Placental pericyte (primary cell): ENCODE measurements at places on chromosomes 5 and 9. TPM values are rescaled to one million over a fixed set of nuclear protein-coding genes. Genes with fewer than 3 reads are reported as not detected.

The FOXD1 gene
- total RNA-seq = 2.4 and 23.6 TPM in 2 replicates

The PPIP5K2 gene
- total RNA-seq = 33.9 and 81.5 TPM in 2 replicates

The SLC25A2 gene
- total RNA-seq = 0.44 and 2.0 TPM in 2 replicates

The CDC25C gene
- total RNA-seq = 0.44 and 13.3 TPM in 2 replicates

The ALG2 gene
- total RNA-seq = 57.6 and 96.7 TPM in 2 replicates

The TSLP gene
- total RNA-seq = 0.43 and 2.0 TPM in 2 replicates

The MZB1 gene
- 0.29 TPM in 1 of 2 replicates, not detected in the other for total RNA-seq

The FGF1 gene
- 0.44 and 4.7 TPM in 2 replicates for total RNA-seq

The TLX3 gene
- total RNA-seq = not detected in 2 replicates

The ELOVL7 gene
- under 0.01 and 0.29 TPM in 2 replicates for total RNA-seq

The FBXO4 gene
- total RNA-seq = 10.3 and 12.5 TPM in 2 replicates

The KIF20A gene
- 0.66 and 67.7 TPM in 2 replicates for total RNA-seq

The KIF24 gene
- 0.66 and 9.9 TPM in 2 replicates for total RNA-seq

The TERT gene
- total RNA-seq = not detected in 2 replicates

The LEAP2 gene
- total RNA-seq = 0.22 and 0.43 TPM in 2 replicates

The MLANA gene
- total RNA-seq = not detected in 2 replicates

The SUSD3 gene
- total RNA-seq = not detected in 2 replicates

The MYMK gene
- total RNA-seq = not detected in 2 replicates

The PDLIM4 gene
- total RNA-seq = 26.9 and 91.1 TPM in 2 replicates

The TYRP1 gene
- total RNA-seq = 1.4 and 13.8 TPM in 2 replicates

The TMEM215 gene
- total RNA-seq = not detected in 2 replicates

The EIF4E1B gene
- not detected in 2 replicates for total RNA-seq

The TNFAIP8 gene
- total RNA-seq = 16.8 and 44.0 TPM in 2 replicates

The PDE8B gene
- under 0.01 and 0.14 TPM in 2 replicates for total RNA-seq

The TNPO1 gene
- 298 and 683 TPM in 2 replicates for total RNA-seq

The PCDHGA11 gene
- total RNA-seq = 12.7 and 19.2 TPM in 2 replicates

The HRH2 gene
- 0.14 TPM in 1 of 2 replicates, not detected in the other for total RNA-seq

The PCDHA5 gene
- not detected in 2 replicates for total RNA-seq

The KIAA1958 gene
- total RNA-seq = 1.5 and 1.7 TPM in 2 replicates

The ARHGEF28 gene
- 14.7 and 39.2 TPM in 2 replicates for total RNA-seq

The GFPT2 gene
- 79.0 and 169 TPM in 2 replicates for total RNA-seq

The NFIB gene
- 7.0 and 7.3 TPM in 2 replicates for total RNA-seq

The NEUROG1 gene
- total RNA-seq = not detected in 2 replicates

The PROP1 gene
- not detected in 2 replicates for total RNA-seq

The GABRA6 gene
- 0.29 TPM in 1 of 2 replicates, not detected in the other for total RNA-seq

The SHLD3 gene
- total RNA-seq = 3.1 and 6.0 TPM in 2 replicates

The IFNA2 gene
- not detected in 2 replicates for total RNA-seq

The GGTA1 gene
- total RNA-seq = not detected in 2 replicates

The PCDH12 gene
- under 0.01 TPM in 1 of 2 replicates, not detected in the other for total RNA-seq

The CCNO gene
- 0.14 TPM in 1 of 2 replicates, not detected in the other for total RNA-seq

The ANKRD34B gene
- not detected in 2 replicates for total RNA-seq

The OR1L4 gene
- not detected in 2 replicates for total RNA-seq

The ZNF462 gene
- 13.6 and 13.8 TPM in 2 replicates for total RNA-seq
